Right atrium auricular region (tissue), 2 donors: ENCODE measurements at places on chromosomes 2 and 18. TPM values are rescaled to one million over a fixed set of nuclear protein-coding genes. Genes with fewer than 3 reads are reported as not detected.

The IGFBP2 gene
- total RNA-seq, result 508 TPM

The ASPRV1 gene
- 0.83 TPM for total RNA-seq

The RAB12 gene
- 67.1 TPM for total RNA-seq

The KDSR gene
- total RNA-seq, result 32.7 TPM

- DNase-seq, result no peak
These were observed 21.0 kb upstream of the ZNF532 start for GRCh38 chr18:58843688-58844035.

GRCh38 chr2:200450288-200450687 lies 59.6 kb downstream of the KCTD18 start:
- no peak for DNase-seq

GRCh38 chr2:79530443-79530842 lies 17.6 kb downstream of the CTNNA2 start:
- no peak for DNase-seq

GRCh38 chr2:230751062-230751461 lies 38.4 kb downstream of the CAB39 start:
- DNase-seq, result no peak

DNA sequence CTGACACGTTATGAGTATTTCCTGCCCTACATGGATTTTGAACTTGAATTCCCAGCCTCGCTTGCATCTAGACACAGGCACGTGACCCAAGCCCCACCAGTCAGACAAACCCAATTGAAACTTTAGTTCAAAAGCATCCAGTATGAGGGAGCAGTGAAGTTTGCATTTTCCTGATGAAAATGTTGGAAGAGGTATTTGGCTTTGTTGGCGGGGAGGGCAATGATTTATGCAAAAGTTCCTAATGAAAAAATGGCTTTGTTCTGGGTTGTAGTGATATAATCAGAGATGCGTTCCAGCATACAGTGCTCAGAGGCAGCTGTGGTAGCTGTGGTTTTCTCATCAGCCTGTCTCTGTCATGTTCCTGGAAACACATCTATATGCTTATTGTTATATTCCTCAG lies 36.8 kb upstream of the CPS1 start:
- DNase-seq, result no peak

DNA sequence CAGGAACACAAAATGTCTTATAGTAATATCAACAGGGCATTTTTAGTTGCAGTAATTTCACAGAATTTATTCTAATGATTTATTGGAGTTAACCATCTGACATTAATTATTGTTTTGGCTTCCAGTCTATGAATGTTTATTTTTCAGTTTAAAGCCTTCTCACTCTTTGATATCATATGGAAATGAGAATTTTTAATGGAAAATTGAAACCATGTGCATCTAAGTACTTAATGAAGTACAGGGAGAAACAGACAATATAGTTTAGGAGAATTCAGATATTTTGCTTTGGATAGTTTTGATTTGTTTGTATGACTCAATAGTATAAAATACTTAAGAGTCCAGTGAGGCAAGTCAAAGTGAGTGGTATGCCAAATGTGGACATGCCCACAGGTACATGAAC lies 126.1 kb downstream of the OLA1 start:
- no peak for DNase-seq

DNA sequence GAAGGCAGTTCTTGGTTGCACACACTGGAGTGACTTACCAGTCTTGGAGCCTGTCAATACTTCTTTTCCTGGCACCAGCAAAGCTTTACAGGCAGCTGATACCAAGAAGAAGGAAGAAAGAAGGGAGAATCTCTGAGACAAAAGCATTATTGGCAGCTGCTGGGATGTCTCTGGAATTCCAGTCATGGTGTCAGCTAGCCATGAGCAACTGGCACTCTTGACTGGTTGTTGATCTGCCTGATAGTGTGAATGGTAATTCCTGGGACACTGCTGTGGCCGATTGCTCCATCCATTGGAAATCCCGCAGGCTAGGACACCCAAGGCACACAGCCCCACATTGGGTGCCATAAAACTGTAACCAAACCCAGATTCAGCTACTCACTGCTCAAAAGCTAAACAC lies 17.8 kb upstream of the SPAG16 start:
- DNase-seq, result no peak
